ENCODE measurements at places on chromosomes 7 and 10.

GRCh38 chr10:86712317-86712707 is 44.0 kb downstream of the LDB3 start:
- DNase-seq: peak; percentile 22

GRCh38 chr7:45028138-45028919 is 28.3 kb downstream of the CCM2 start:
- DNase-seq: no peak

- DNase-seq: no peak
These were observed 2.6 kb downstream of the ZNF777 start for GRCh38 chr7:149458235-149458634.

DNA sequence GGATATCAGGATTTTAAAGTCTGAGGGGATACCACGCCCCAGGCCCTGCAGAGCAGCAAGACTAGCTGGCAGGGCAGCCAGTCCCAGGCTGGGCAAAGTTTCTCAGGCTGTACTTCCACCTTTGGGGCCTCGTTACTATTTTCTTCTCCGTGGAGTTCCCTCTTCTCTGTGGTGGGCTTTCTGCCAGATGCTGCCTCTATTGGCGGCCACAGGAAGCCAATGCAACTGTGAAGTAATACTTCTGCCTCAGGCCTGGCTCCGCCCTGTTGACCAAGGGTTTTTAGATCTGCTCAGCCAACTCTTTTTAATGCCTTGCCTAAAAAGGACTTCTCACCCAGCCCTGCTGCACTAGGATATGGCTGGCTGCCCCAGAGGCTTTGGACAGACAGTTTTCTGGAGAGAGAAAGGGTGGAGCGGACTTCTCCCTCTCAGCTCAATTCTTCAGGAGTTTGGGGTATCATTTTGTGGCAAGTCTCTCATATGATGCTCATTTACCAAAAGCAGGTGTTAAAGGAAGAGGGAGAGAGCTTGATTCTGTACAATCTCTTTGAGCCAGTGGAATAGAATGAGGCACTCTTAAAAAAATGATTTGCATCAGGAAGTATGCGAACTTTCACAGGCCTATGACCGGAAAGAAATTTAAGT is 67.4 kb downstream of the HHEX start:
- peak; percentile 70 for DNase-seq

- peak; percentile 95 for DNase-seq
These were observed 59.1 kb downstream of the ZNF365 start for GRCh38 chr10:62433181-62433692.

DNA sequence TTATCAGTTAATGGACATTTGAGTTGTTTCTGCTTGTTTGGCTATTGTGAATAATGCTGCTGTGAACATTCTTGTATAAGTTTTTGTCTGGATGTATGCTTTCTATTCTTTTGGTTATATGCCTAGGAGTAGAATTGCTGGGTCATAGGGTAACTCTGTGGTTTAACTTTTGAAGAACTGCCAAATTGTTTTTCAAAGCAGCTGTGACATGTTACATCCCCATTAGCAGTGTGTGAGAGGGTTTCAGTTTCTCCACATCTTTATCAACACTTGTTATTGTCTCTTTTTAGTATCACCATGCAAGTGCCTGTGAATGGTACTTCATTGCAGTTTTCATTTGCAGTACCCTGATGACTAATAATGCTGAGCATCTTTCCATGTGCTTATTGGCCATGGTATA is 2.1 kb upstream of the NDUFB8 start:
- DNase-seq: no peak

DNA sequence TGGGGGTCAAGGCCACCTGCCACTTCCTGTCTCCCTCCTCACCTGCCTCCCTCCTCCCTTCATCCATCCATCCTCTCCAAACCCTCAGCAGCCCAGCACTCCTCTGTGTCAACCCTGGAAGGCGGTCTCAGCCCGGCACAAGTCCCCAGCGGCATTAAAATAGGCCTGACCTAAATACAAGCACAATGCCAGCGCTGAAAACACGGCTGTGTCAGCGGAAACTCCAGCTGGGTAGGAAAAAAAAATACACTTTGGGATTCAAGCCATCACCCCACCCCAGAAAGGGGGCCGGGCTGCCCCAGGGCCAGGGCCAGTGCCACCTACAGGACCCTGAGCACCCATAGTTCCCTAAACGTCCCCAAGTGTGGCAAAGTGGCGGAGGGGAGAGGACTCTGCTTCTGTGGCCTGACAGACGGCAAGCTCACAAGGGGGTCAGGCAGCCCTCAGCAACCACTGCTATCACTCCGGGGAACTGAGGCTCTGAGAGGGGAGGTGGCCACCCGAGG is 22.7 kb upstream of the GTF2IRD1 start:
- no peak for DNase-seq

DNA sequence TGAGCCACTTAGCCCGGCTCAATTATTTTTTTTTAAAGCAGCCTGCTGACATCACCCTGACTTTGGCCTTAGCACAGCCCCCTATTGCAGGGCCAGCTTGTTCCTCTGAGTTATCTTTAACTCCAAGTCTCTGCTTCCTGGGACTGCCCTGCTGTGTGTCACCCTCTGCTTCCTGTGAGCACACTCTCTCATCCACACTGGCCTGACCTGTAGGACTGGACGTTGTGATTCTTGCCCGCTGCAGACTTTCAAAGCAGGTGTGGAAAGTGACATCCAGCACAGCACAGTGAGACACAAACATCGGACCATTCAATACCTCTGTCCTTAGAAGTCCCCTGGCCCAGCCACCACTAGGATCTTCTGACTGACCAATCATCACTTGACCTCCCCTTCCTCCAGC is 26.4 kb upstream of the HSPA12A start:
- no peak for DNase-seq

DNA sequence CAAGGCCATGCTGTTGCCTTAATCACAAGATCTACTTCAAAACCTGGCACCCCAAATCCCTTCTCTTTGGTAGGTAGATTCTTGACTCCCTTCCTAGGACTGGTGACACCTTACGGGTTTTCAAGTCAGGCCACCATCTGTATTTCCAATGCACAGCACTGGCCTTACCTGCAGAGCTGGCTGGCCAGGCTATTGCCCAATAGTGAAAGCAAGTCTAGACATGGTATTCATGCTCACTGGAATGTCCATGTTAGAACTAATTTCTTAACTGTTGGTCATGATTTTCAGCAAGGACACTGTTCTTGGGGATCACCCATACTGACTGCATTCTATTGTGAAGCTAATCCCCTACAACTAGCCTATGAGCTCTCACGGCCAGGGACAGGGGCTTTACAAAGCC is 313.1 kb upstream of the RNF32 start:
- DNase-seq: no peak

GRCh38 chr7:27958933-27959548 is 219.1 kb downstream of the TAX1BP1 start:
- DNase-seq: no peak

GRCh38 chr7:39847227-39847626 is 102.8 kb upstream of the CDK13 start:
- DNase-seq: no peak

DNA sequence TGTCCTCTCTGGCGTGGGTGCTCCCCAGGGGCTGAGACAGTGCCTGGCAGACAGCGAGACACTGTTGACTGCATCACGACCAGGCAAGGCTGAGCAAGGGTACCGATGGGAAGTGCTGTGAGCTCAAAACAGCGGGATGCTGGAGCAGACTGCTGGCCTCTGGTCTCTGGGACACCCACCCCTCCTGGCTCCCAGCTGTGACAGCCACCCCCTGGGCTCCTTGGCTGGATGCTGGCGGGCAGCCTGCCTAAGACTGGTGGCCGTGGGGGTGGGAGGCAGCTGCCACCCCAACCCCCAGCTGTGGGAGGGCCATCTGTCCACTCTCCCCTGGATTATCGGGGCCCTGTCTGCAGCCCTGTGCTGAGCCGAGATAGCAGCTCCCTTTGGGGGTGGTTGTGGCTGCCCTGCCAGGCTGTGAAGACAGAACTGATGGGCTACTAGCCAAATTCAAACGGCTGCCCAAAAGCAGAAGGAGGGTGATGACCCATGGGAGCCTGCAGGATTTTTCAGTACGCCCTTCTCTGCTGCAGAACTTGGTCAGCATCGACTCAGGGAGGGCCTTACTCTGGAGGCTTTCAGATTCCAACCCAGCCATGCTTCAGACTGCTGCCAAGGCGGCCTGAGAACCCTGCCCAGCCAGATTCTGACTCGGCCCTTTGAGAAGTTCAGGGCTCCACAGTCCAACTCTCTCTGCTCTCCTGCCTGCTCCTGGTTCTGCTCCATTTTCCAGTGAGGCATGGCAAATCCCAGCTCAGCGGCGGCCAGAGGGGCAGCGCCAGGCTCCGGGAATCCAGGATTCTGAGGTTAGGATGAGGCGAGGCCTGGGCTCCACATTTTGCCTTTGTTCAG is 125.3 kb downstream of the NEURL1 start:
- peak; percentile 82 for DNase-seq

GRCh38 chr10:121078672-121079102 is 227.5 kb downstream of the WDR11 start:
- no peak for DNase-seq

- no peak for DNase-seq
These were observed 25.0 kb downstream of the EGFR start for GRCh38 chr7:55043691-55044370.

DNA sequence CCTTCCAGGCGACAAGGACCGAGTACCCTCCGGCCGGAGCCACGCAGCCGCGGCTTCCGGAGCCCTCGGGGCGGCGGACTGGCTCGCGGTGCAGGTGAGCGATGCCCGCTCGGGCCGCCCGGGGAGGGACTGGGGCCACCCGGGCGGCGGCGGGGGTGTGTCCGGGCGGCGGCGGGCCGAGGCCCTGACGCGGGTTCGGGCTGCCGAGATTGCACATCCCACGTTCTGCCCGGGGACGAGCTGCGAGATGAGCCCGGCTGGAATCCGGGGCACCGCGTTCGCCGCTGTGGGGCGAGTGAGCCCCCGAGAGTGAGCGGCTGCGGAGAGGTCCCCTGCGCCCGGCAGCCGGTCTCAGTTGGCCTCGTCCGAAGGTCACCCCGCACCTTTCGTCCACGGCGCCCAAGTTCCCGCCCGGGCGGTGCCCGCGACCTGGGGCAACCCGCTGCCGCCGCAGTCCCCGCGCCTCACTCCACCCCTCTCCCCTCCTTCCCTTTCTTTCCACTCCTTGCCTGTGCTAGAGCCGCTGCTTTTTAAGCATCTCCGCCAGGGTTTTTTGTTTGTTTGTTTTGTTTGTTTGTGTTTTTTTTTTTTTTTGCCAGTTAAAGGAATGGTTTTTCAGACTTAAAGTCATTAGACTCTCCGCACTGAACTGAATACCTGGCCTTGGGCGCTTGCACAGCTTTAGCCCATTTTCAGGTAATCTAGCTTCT is 515 bp downstream of the RALA start:
- no peak for DNase-seq

GRCh38 chr10:126309228-126309883 is 78.9 kb downstream of the ADAM12 start:
- DNase-seq: no peak

DNA sequence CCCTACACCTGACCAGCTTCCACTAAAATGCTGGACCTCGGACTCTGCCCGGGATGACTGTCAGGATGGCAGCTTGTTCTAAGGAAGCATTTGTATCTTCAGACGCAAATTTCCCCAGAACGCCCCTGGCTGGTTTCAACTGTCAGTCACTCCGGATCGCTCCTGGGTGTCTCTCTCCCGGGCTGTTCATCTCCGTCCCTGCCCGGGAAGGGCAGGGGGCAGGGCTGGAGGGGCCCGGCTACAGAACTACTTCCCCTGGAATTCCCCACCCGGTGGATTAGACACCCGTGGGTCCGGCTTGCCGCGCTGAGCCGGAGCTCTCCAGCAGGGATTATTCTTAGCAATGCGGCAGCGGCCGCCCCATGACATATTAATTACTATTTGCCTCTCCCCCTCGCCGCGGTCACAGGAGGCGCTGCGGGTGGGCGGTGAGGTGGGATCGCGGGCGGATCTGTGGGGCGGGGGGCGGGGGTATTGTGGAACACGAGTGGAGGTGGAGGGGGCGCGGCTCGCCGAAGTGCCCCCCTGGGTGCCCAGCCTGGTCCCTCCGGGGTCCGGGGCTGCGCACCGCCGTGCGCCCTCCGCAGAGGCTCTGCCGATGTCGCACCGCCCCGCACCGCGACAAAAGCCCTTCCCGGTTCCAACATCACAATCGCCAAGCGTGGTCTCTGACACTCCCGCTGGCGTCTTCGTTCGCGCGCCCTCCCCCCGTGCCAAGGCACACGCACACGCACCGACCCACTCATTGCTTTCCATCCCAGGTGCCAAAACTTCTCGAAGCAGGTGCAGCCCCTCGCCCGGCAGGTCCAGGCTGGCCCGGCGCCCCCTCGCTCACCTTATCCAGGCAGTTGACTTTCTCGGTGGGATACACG is 276.1 kb upstream of the NEBL start:
- no peak for DNase-seq

- peak; percentile 6 for DNase-seq
These were observed 170.8 kb downstream of the BBS9 start for GRCh38 chr7:33300131-33300530.

DNA sequence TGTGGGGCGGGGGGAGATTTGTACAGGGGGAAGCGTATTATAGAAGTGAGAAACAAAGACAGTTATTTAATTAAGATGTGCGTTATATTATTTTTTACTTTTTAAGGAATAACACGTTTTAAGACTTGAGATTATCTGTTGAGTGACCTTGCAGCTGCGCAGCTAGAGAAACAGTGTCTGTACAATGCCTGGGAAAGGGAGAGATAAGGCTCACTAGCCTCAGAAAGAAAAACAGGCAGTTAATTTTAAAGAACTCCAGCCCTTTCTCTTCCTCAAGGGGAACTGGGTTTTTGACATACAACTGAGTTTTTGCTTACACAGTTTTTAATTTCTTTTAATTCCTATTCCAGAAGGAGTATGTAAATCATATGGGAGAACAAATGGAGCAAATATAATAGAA is 50.7 kb downstream of the LMBR1 start:
- DNase-seq: no peak

GRCh38 chr10:101818872-101819633 is 809 bp upstream of the OGA start:
- DNase-seq: no peak

DNA sequence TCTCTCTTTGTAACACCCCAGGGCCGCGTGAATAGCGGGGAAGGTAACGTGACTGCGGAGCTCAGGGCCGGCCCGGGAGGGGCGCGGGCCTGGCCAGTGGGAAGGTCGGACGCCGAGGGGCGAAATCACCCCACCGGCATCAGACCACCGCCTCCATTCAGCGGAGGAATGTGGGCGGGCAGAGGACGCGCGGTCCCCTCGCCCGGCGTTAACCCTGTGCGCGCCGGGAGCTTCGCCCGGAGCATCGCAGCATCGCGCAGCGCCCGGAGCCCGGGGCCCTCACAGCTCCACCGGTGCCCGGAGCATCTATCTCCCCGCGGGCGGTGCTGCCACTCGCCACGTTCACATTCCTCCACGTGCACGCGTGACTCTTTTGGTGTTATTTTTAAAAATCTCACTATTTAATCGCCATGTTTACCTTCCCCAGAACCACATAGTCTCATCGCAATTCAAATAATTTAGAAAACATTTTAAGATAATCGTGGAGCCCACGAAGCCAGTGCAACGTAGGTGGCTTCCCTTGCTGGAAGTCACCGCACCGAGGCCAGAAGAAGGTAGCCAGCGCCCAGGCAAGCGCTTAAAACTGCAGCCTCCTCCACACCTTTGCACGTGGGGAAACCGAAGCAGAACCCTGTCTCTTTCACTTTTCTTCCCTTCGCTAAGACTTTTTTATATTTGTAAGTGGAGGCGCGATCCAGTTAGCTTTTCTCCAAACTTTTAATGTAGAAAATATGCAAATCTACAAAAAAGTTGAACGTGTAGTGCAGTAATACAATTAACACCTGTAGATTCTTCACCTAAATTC is 21.8 kb downstream of the FGFBP3 start:
- no peak for DNase-seq

GRCh38 chr10:69508738-69509340 is 57.6 kb downstream of the TSPAN15 start:
- no peak for DNase-seq

Data from AG10803 (cell line).